HepG2 (cell line): ENCODE measurements at places on chromosomes 1 and 21. TPM values are rescaled to one million over a fixed set of nuclear protein-coding genes. Genes with fewer than 3 reads are reported as not detected.
A peak's percentile ranks its signal among the peaks of the same experiment; 100 is the strongest.

Gene HUNK
- total RNA-seq = 1.9 and 2.5 TPM in 2 replicates

Gene OVAAL
- total RNA-seq = not detected in 2 replicates

Gene C1orf198
- total RNA-seq = 13.4 and 16.0 TPM in 2 replicates

Gene RGSL1
- total RNA-seq = not detected in 2 replicates

Gene PLA2G2A
- total RNA-seq = 0.35 and 0.77 TPM in 2 replicates

Gene USP25
- total RNA-seq = 26.3 and 34.5 TPM in 2 replicates

Gene CLCA1
- not detected in 2 replicates for total RNA-seq

Gene SHISAL2A
- total RNA-seq = not detected in 2 replicates

Gene LCE3C
- not detected in 2 replicates for total RNA-seq

Gene FCRL2
- not detected in 2 replicates for total RNA-seq

Gene SYTL1
- total RNA-seq = 9.1 and 17.8 TPM in 2 replicates

Gene NPR1
- total RNA-seq = not detected in 2 replicates

Gene FCRL1
- not detected in 2 replicates for total RNA-seq

Gene HTR6
- total RNA-seq = 0.04 TPM in 1 of 2 replicates, not detected in the other

Gene SAMD11
- 0.11 TPM in 1 of 2 replicates, not detected in the other for total RNA-seq

Gene CDC14A
- total RNA-seq = 3.3 and 4.9 TPM in 2 replicates

- DNase-seq = no peak
Measured at GRCh38 chr1:83766241-83766691, 232.7 kb downstream of the TTLL7 start.

DNA sequence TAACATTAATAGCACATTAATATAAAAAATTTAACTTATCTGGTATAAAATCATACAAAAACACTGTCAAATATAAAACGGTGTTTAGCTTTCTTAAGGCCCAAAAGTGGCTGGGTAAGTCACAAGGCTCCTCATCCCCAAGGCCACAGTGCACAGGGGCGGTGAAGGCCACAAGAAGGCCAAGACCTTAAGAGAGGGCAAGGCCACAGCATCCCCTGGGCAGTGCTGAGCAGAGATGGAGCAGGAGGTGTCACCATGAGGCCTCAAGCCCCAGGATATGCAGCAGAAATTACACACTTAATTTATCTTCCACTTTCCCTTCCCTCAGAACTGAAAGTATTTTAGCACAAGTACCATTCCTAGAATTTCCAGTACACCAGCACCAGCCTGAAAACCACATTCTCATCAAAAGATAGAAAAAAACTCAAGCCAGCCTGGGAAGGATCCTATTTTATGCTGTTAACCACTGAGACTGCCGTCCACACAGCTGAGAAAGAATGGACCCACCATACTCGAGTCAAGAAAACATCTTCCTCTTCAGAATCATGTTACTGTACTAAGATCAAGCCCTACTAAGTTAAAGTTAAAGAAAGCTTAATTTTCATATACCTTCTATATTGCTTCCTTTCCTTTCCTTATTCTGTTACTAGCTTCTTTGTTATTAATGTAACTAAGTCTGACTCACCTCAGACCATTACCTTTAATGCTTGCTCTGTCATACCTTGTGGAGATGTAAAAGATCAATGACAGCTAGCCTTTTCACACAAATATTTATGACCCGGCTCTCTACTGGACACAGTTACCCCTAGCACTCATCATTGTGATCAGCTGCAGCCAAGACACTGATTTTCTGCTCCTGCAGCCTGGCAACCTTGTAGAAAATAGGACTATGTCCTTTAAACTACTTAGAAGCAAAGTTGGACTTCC, 26.4 kb upstream of the FMO1 start:
- no peak for DNase-seq

DNA sequence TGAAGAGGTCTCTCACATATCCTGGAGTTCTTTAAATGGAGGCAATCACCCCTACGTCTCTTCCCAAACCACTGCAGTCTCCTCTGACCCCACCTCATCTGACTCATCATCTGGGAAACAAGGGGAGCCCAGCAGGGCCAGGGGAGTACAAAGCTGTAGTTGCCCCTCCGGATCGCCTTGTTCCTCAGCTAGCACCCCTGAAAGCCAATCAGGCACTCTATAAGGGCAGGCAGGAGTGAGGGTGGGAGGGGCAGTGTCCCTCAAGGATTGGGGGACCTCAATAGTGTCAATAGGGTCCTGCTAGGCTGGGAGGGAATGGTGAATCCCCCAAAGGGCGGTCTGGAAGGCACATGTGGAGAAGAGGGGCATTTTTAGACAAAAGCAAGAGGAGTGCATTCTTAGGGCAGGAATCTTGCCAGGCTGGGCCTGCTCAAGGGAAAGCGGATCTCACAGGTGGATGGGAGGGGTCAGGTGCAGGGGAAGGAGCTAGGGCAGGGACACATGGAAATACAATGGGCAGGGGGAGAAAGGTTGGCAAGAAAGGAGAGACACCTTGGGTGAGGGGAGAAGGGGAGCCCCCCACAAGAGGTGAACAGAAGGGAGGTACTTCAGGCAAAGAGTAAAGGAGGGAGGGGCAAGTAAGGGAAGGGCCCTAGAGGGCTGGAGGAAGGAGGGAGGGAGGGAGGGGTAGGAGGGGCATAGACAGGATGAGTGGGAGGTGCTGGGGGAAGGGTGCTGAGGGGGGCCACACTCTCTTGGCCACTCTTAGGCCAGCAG, 5.8 kb downstream of the SHISA4 start:
- no peak for DNase-seq

GRCh38 chr1:243474136-243474881, 218.5 kb downstream of the SDCCAG8 start:
- no peak for DNase-seq

GRCh38 chr1:41875487-41875886, 43.2 kb downstream of the HIVEP3 start:
- DNase-seq = no peak

GRCh38 chr1:245444147-245444828, 289.5 kb downstream of the KIF26B start:
- DNase-seq = no peak

- DNase-seq = peak; percentile 20
Measured at GRCh38 chr21:38669186-38669585, 136.5 kb upstream of the ETS2 start.

DNA sequence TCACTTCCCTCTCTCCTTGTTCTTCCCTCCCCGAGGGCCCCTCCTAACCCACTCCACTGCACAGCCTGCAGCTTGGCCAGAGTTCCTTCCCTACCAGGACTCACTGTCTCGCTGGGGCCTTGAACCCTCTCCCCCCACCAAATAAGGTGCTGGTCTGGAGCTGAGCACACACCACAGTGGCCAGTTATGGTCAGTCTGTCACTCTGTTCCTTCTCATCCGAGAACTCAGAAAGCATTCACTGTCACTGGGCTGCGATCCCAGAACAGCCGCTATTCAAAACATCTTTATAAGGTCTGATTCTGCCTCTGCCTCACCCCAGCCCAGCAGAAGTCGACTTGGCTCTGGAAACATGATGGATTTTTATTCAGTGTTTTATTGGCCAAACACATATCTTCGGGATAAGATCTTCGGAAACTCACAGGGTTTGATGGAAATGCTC, 19.8 kb upstream of the LBR start:
- DNase-seq = no peak

- peak; percentile 67 for DNase-seq
Measured at GRCh38 chr1:23751050-23751814, 8.0 kb downstream of the ELOA start.

GRCh38 chr1:153880962-153881361, 41.8 kb downstream of the GATAD2B start:
- DNase-seq = peak; percentile 52

GRCh38 chr1:179599623-179600249, 8.1 kb downstream of the TDRD5 start:
- DNase-seq = peak; percentile 48

DNA sequence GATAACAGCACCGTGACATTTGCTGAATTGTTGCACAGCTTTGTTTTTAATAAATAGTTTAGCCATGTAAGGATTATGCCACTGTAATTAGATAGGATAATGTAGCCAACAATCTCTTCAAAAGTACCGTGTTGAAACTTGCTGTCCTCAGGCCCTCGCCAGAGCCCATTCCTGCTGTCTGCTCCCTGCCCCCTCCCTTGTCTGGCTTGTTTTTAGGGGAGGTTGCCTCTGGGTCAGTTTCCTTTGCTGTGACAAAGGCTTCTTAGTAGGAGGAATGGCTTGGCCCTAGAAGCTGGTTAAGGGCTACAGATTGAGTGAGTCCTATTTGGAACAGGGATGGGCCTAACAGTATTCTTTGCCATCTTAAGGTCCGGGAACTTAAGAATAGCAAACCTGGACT, 107.9 kb downstream of the LMO4 start:
- DNase-seq = no peak

DNA sequence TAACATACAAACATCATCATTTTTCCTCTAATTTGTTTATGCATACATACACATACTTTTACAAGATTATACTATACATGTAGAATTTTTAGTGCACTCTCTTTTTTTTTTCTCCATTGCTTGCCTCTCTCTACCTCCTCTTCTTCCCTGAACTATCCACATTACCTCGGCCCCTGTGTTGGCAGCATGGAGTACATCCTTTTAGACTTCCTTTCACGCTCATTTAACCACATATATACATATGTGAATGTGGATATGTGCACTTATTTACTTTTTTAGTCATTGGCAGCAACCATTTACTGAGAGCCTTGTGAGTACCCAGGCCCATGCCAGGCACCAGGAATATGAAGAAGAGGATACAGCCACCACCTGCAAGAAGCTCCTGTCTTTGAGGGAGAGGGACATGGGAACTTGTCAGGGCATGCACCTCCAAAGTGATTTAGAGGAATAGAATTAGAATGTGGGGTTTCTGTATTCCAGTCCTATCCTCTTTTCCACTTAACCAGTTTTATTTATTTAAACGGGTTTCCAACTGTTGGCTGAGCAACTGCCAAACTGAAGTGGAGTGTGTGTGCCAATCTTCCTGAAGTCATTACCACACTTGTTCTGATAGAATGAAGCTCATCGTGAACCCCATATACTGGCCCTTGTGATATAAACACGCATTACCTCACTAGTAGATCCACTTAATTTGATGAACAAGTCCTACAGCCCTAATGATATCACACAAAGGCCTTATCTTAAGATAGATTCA, 212.6 kb downstream of the TNR start:
- no peak for DNase-seq

GRCh38 chr1:212689758-212690529, 9.7 kb downstream of the BATF3 start:
- no peak for DNase-seq

DNA sequence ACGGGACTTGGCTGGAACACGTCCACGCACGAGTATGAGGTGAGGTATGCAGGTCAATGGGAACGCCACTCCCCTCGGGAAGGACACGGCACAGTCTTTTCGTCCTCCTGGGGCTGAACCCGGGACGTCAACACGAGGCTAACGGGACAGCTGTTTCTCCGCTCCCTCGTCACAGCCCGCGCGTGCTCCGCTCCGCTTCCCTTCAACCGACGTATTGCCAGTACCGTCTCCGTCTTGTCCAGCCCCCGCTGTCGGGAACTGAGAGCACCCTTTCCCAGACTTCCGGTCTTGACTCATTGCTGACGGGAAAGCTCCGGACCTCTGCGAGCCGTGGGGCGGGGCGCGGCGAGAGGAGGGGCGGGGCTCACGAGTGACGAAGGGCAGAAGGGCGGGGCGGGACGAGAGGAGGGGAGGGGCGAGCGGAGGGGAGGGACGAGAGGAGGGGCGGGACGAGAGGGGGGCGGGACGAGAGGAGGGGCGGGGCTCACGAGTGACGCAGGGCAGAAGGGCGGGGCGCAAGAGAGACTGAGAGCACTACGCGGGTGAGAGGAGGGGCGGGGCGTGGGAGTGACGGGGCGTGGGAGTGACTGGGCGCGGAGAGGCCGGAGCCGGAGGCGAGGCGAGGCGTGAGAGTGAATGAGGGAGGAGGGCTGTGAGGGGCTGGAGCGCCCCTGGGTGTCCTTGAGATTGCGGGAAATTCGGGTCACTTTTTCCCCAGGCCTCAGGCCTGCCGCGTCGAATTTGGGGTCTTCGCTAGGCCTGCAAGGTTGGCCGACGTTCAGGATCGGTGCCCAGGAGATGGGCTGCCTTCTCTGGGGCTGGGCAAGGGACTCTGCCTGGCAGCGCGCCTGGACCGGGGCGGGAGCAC, 22.2 kb upstream of the CFAP126 start:
- peak; percentile 91 for DNase-seq

- no peak for DNase-seq
Measured at GRCh38 chr1:228743405-228743804, 8.1 kb downstream of the RHOU start.

GRCh38 chr1:40879482-40880175, 17.5 kb upstream of the CITED4 start:
- no peak for DNase-seq

- DNase-seq = no peak
Measured at GRCh38 chr21:15631342-15631741, 98.4 kb upstream of the USP25 start.

DNA sequence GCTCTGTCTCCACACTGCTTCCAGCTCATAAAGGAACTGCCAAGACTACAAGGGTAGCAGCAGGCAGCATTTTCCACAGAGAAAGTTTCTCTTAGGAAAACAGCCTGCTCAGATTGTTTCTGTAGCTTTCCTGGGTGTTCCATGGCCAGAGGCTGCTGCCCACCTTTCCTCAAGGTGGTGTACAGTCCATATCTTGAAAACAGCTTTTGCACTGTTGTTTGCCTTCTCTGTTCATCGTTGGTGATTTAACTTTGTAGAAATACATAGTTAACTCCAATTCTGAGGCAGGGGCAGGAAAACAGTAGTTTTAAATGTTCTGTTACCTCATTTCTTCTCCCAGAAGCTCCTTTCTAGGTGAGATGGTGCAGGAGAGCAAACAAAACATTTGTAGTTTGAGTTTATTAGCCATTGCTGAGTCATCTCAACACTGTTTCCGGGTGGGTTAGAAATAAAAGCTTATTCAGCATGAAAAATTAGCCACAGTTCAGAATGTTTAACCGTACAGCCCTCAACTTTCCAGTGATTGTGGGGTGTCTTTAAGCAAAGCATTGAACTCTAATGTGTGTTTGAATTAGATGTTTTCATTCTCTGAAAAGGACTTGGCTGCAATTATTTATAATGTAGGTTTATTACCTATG, 41.7 kb downstream of the DIP2A start:
- peak; percentile 12 for DNase-seq

- DNase-seq = no peak
Measured at GRCh38 chr1:16091296-16091695, 17.8 kb upstream of the FAM131C start.

DNA sequence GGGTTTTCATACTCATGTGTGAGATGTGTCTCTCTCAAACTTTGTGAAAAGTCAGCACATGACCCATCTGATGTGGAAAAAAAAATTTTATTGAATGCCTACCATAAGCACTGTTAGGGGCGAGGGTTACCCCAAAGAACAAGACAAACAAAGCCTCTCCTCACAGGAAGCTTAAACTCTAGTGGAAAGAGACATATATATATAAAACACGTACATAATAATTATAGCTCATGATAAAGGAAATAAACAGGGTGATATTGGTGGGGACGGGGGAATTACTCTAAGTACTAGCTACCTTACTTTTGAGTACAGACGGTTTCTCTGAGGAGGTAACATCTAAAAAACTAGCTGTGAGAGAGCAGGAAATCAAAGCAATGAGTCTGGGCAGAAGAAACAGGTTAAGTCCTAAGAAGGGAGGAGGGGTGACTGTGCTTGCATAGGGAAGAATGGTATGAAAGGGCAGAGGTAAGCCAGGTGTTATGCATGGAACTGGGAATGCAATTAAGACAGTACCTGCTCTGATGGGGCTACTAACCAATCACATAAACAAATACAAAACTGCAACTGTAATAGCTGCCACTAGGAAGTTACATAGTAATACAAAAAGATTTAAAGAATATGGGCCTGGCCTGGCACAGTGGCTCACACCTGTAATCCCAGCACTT, 4.5 kb downstream of the LIN9 start:
- DNase-seq = no peak

GRCh38 chr21:32320059-32320458, 21.4 kb downstream of the MRAP start:
- DNase-seq = no peak
